ENCODE measurements at places on chromosomes 4 and X.

GRCh38 chr4:140996766-140997165, 136.5 kb downstream of the RNF150 start:
- DNase-seq = no peak

GRCh38 chrX:13825178-13825762, 8.4 kb upstream of the GPM6B start:
- DNase-seq = no peak

DNA sequence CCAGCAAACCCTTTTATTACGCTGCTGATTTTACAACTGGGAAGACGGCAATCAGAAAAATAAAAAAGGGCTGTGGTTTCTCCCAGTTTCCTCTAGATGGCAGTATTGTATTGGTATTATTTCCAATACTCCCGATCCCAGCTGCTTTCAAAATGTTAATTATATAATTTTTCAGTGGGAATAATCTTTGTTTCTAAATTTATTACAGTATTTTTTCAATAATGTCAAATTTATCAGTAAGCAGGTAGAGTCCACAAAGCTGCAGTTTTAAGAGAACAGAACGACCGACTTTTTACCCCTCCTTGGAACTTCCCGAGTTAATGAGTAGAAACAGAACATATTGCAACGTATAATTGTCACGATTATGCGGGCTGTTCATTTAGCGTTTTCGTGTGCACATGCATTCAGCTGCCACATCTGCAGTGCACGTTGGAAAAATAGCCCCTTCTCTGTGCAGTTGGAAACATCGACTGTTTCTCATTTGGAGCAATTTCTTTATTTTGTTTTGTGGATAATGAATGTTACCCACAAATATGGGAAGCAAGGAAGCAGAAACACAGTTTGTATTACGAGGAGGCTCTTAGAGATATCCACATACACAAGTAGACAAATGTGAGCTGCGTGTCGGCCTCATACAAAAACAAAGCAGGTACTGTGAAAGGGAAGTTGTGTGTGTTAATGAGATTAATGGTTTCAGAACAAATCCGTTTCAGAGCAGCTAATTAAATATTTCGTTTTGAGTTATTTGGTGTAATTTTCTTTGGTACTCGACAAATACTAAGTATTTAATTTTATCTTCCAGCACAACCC, 188.0 kb downstream of the STIM2 start:
- DNase-seq = peak; percentile 13

DNA sequence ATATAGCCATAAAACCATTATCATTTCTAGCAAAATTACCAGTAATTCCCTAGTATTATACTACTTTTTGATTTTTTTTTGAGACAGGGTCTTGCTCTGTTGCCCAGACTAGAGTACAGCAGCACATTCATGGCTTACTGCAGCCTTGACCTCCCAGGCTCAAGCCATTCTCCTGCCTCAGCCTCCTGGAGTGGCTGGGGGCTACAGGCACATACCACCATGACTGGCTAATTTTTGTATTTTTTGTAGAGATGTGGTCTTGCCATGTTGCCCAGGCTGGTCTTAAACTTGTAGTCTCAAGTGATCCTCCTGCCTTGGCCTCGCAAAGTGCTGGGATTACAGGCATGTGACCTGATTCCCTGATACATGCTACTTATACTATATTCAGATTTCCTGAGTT, 13.7 kb downstream of the N4BP2 start:
- no peak for DNase-seq

- no peak for DNase-seq
Measured at GRCh38 chr4:100169491-100170485, 20.5 kb downstream of the DDIT4L start.

DNA sequence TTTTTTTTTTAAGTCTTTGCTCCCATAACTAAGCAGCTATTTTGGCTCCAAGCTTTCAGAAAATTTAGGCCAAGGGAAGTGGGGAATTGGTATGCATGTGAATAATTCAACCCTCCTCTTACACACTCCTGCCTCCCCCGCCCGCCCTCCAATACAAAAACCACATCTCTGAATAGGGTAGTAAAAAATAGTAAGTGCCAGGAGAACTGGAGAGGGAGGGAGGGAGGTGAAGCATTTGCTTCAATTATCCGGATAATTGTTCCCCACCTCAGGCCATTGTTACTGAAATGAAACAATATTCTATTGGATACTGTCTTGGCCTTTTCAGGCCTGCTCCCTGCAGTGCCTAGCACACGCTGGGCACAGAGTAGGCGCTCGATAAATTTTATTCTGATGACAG, 5.5 kb upstream of the GSX2 start:
- no peak for DNase-seq

- no peak for DNase-seq
Measured at GRCh38 chr4:572594-572993, 3.5 kb downstream of the TMEM271 start.

DNA sequence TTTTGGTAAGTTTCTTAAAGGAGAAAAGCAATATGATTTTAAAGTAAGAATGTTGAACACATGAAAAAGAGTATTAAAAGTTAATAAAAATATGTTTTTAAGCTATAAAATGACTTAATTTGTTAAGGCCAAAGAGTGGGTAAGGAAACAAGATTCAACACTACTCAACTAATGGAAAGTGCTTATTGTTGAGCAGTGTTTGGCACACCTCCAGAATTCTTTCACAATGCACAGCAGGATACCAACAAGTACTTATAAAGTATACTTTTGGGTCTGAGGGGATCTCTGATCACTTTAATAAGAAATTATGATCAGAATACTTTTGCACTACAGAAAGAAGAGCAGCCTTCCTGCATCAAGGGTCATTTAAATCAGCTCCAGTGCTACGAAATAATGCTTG, 5.9 kb downstream of the LAMP2 start:
- no peak for DNase-seq

GRCh38 chr4:1683261-1683735, 815 bp downstream of the FAM53A start:
- DNase-seq = no peak

- DNase-seq = no peak
Measured at GRCh38 chr4:35565640-35566039, 678.7 kb downstream of the ARAP2 start.

DNA sequence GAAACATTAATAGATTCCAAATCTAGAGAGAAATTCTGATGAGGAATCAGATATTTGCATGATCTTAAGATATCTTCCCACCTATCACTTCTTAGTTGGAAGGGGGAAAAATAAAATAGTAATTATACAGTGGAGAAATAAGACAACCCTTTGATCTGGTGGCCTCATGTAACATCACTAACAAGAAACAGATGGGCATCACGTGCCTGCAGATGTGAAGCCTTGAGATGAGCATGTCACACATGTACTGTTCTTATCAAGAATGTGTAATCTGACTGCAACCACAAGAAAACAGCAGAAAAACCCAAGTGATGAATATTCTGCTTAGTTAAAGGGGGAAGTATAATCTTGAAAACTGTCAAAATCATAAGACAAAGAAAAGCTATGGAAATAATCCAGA, 31.4 kb upstream of the NKX6-1 start:
- no peak for DNase-seq

DNA sequence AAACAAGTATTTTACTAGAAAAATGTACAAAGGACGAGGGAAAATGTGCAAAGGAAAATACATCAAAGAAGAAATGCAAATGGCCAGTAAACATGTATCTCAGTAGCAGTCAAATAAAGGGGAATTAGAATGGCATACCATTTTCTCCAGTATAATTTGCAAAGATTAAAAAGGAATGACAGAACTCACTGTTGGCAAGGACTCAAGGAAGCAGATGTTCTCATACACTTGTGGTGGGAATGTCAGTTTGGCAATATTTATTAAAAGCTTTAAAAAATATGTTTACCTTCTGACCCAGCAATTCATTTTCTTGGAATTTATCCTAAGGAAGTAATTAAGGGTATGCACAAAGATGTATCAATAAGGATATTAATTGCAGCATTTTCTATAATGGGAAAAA, 7.6 kb downstream of the CLCN5 start:
- DNase-seq = no peak

- peak; percentile 61 for DNase-seq
Measured at GRCh38 chr4:183098019-183098722, 886 bp upstream of the WWC2 start.

DNA sequence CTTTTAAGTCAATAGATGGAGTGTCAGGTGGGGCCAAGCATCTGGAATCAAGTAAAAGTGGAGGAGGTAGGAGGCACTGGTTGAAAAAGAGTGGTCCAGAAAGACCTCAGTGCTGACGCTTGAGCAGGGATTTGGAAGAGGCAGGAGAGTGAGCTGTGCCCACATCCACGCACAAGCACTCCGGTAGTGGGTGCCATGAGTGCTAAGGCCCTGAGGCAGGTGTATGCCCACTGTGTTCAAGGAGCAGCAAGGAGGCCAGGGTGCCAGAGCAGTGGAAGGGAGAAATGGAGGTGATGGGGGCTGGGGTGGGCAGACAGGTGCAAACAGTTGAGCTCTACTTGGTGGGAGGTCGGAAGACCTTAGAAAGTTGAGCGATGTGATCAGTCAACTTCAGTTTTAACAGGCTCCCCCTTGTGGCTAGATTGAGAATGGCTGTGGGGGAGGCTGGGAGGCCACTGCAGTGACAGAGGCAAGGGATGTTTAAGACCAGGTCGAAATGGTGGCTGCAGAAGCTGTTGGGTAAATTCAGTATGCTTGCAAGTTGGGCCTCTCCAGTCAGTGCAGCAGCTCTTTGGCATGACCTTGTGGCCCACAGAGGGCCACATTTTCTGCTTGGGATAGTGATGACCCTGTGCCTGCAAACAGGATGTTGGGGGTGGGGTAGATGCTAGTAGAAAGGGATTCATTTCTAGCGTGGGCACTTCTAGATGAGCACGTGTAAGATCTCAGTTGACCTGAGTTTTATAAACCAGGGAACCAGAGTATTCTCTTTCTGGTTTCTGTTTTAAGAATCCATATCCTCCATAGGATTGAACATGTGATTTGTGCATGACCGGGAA, 12.7 kb downstream of the TKTL1 start:
- peak; percentile 74 for DNase-seq

DNA sequence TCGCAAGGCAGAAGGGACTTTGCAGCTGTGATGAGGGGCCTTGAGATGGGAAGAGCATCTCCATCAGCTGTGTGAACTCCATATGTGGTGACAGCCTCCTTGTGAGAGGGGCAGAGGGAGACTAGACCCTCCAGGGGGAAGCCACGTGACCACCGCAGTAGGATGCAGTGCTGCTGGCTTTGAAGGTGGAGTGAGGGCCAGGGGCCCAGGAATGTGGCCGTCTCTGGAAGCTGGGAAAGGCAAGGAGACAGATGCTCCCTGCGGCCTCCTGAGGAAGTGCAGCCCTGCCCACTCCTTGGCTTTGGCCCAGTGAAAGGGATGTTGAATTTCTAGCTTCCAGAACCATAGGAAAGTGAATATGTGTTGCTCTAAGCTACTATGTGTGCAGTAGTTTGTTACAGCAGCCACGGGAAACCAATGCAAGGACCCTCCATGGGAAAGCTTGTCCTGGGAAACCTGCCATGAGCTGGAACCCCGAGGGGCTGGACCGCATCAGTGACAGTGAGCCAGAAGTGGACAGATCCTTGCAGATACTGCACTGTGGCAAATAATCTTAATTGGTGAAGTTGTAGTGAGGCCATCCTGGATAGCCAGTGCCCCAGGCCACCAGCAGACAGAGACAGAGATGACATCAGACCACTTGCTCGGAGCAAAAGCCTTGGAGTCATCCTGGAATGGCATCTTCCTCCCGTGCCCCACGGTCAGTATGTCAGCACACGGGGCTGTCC, 35.4 kb upstream of the SORCS2 start:
- DNase-seq = peak; percentile 41

DNA sequence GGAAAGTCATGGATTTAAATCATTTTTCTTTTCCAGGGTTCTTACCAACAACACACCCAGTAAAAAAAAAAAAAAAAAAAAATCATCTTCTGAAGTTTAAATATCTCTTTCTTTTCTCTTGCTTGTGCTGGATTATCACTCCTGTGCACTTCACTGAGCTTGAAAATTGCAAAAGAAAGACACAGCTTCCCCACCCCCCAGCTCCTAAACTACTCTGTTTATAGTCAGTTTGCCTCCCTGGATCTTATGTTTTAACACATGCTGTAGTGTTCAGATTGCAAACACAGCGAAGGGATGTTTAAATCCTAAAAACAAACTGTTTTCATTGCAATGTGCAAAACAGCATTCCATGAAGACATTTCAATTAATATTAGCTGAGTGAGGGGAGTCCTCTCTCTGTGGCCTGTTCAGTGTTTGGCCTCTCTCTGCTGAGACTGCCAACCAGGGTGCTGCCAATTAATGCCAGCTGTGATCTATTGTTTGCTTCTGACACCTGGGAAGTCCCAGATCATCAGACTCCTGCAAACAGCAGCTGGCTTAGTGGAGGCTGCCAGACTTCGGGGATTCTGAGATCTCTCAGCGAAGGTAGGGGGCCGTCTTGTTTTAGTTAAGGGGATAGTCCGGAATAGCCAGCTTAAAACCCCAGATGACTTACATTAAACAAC, 171.1 kb upstream of the PITX2 start:
- DNase-seq = no peak

DNA sequence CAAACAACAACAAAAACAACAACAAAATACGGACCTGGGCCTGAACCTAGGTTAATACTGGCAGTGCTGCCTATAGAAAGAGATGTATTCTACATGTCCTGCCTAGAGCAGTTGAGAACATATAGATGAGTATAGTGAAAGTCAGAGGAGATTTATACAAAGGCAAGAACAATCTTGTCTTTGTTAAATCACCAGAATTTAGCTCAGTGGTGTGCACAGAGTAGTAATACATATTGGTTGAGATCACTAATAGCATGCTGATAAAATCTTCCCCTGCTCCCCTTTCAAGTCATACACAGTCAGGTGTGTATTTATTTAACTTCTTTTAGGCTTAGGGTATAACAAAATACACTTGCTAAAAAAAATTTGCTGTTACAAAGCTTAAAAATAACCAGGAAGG, 247.8 kb downstream of the ADGRL3 start:
- no peak for DNase-seq

- no peak for DNase-seq
Measured at GRCh38 chrX:6292599-6292998, 63.9 kb upstream of the NLGN4X start.

- DNase-seq = no peak
Measured at GRCh38 chr4:113756005-113756410, 5.5 kb downstream of the CAMK2D start.

DNA sequence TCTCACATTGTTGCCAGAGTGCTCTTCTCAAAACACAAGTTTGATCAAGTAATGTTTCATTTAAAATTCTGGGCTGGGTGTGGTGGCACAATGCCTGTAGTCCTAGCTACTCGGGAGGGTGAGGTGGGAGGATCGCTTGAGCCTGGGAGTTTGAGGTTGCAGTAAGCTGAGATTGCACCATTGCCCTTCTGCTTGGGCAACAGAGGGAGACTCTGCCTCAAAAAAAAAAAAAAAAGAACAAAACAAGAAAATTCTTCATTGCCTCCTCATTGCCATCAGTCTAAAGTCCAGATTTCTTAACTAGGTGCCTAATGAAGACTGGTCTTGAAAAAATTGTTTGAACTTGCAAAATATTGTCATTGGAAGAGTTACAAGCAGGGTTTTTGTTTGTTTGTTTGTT, 120.1 kb downstream of the MFAP3L start:
- DNase-seq = no peak

GRCh38 chr4:183409483-183409882, 35.0 kb upstream of the CDKN2AIP start:
- DNase-seq = no peak

Data from ureter (tissue), 1 donor.